Ecto neural progenitor cell (in vitro differentiated cells): ENCODE measurements at places on chromosomes 12 and 14.

DNA sequence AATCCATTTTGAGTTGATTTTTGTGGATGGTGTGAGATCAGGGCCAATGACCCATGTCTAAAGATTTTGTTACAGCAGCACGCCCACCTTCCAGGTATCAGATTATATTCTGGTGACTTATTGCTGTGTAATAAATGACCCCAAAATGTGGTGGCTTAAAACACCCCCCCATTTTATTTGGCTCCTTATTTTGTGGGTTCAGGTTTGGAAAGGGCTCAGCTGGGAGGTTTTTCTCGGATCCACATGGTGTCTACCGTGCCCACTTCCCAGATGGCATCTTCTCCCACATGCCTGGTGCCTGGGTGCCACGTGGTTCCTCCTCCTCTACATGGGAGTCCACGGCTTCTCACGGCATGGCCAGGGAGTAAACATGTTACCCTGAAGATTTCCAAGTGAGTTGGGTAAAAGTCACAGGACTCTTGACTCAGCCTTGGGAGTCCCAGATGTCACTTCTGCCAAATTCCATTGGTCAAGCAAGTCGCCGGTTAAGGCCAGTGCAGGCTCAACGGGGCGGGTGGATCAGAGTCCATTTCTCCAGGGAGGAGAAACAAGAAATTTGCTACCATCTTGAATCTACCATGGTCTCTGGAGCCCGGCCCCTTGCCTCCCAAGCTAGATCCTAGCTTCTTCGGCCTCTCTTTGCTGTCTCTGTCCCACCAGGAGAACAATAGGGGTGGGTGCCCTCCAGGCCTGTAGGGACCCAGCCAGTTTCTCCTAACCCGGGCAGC is 214.3 kb downstream of the KIF26A start:
- DNase-seq, result peak; percentile 37

DNA sequence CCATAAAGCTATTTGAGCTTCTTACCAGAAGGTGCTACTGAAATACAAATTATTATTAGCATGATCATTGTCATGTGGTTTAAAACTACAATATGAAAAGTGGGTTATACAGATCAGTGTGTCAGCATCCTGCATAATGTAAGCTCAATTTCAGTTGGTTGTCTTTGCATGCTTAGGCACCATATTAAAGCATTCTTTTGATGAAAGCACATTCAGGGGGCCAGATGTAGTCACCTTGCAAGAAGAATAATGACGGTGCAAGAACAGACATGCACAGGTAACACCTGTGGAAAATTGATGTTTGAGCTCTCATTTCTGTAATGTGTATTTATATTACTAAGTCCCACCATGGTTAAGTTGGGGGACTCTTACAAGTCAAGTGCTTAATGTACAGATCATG is 123.9 kb downstream of the PAX9 start:
- no peak for DNase-seq

DNA sequence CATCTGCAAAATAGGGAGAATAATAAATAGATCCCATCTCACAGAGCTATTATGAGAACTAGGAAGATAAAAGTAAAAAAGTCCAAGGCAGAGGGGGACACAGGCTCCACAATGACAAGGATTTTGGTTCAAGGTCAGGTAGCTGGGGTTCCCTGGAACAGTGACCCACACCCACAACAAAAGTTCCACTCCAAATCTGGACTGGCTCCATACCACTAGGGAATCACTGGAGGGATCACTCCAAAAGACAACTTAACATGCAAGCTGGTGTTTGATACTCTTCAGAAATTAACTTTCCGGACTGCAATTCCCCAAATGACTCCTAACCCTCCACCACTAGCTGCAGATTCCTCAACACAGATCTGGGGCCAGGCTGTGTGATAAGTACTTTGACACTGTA is 54.9 kb downstream of the ITPK1 start:
- no peak for DNase-seq

- no peak for DNase-seq
Measured at GRCh38 chr12:26014085-26014484, 55.6 kb downstream of the RASSF8 start.

GRCh38 chr14:54985156-54985555 is 41.7 kb downstream of the WDHD1 start:
- no peak for DNase-seq

DNA sequence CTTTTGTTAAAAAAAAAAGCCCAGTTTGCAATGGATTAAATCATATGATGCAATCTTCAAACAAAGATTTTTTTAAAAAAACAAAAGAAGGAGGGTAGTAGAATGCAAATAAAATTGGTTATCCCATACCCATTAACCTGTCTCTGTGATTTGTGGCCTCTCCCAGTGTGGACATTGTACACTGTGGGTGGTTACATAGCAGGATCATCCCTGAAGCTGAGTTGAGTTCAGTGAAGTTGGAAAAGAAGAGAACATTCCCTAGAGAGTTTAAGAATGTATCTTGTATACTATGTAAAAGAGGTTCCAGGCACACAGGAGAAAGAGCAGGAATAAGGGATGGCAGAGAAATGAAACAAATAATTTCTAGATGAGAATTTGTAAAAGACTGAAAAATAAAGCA is 142.4 kb upstream of the SLC16A7 start:
- no peak for DNase-seq

- no peak for DNase-seq
Measured at GRCh38 chr12:74539765-74540526, 2.3 kb downstream of the ATXN7L3B start.

GRCh38 chr12:130970908-130971233 is 17.2 kb downstream of the ADGRD1 start:
- DNase-seq, result no peak

DNA sequence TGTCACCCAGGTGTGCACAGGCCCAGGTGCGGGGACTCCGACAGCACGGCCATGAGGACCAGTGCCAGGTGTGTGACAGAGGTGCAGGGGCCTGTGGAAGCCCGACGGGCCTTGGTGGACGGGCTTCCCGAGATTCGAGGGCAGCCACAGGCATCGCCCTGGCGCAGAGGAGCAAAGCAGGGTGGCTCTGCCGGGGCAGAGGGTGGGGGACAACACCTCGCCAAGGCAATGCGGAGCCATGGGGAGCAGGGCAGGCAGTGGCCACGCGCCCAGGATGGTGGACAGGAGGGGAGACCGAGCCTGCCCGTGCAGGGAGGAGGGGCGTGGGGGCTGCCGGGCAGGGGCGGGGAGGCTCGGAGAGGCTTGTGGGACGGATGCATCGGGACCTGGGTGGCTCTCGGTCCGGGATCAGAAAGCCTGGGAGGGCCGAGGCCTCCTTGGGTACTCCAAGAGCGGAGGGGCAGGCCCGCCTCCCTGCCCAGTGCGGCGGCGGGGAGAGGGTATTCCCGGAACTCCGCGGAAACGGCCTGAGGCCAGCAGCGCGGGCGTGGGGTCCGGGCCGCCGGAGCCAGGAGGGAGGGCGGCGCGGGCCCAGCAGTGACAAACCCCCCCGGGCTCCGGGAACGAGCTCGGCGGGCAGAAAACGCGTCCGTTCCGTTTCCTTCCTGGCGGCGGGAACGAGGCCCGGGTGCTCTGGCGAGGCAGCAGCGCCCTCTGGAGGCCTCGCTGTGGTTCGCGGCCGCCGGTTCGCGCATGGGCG is 1.6 kb downstream of the TMEM121 start:
- peak; percentile 83 for DNase-seq

DNA sequence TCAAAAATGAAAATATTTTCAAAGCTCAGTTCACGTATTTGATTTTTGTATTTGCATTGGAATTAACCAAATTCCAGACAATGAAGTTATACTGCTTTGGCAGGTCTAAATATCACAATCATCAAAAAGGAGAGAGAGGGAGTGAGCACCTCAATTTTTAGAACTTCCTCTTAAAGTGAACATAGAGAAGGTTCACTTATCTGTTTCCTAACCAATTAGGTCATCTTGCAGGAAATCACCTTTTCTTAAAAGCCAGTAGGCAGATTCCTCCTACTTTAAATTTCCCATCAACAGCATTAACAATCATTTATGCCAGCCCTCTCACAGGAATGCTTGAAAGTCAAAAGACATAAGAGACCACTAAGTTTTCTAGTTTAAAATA is 388.7 kb downstream of the ZFP36L1 start:
- no peak for DNase-seq

GRCh38 chr12:130970165-130970907 is 16.6 kb downstream of the ADGRD1 start:
- no peak for DNase-seq

DNA sequence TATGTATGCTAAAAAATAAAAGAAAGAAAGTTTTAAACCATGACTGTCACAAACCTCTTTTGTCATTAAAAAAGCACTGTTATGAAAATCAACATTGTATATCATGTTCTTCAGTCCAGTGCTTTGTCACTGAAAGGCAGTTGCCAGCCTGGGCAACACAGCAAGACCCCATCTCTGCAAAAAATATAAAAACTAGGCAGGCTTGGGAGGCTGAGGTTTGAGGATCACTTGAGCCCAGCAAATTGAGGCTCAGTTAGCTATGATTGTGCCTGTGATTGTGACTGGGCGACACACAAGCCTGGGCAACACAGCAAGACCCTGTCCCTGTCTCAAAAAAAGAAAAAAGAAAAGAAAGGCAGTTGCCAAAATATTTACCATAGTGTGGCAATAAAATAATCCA is 102.7 kb upstream of the NAP1L1 start:
- DNase-seq, result no peak

- DNase-seq, result no peak
Measured at GRCh38 chr12:121775501-121775900, 18.0 kb downstream of the RHOF start.
